ENCODE measurements at places on chromosomes 7 and 10.

- DNase-seq = no peak
Measured at GRCh38 chr7:103598326-103598905, 152.4 kb upstream of the SLC26A5 start.

DNA sequence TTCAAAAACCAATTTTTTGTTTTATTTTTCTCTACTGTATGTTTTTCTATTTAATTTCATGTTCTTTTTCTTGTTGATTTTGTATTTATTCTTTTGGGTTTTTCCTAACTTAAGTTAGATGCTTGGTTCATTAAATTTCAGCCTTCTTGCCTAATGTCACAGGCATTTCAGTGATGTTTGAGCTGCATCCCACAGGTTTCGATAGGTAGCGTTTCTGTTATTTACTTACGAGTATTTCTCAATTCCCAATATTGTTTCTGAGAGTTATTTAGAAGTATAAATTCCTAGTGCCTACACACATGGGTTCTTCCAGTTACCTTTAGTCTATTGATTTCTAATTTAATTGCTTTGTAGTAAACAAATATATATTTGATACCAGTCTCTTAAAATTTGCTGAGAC lies 18.2 kb downstream of the PROSER2 start:
- DNase-seq = no peak

GRCh38 chr7:21507627-21508343 lies 35.1 kb upstream of the DNAH11 start:
- DNase-seq = peak; percentile 10

DNA sequence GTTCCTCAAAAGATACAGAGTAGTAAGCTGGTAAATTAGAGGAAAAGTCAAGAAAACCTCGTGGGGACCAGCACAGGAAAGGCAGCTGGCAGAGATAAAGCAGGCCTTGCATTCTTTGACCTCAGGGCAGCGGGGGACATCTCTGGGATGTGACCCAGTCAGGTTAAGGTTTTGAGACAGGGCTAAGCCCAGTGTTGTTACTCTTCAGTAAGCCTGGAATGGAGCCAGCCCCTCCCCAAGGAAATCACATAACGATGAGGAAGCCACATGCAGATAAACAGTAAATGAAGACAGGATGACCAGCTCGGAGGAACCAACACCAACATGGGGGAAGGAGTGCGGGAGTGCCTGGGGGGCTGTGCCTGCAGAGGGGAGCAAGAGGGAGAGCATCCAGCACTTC lies 99.6 kb downstream of the JAZF1 start:
- DNase-seq = no peak

GRCh38 chr7:41148521-41148951 lies 554.4 kb downstream of the INHBA start:
- DNase-seq = no peak

DNA sequence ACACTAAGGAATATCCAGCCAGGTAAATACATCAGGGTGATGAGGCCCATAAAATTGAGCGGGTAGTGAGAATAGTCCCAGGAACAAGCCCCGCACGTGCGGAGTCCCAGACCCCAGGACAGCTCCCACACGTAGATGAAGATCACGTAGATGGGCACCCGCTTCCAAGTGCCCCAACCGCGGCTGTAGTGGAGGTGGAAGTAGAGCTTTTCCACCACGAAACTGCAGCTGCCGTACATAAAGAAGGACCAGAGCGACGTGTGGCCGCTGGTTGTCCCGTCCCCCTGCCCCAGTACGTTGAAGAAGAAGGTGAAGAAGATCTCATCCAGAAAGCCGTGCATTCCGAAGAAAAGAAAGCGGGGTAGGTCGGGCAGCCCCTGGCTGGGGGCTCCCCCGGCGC lies 948 bp downstream of the TMEM229A start:
- DNase-seq = no peak

GRCh38 chr7:126001349-126001748 lies 1071.7 kb upstream of the POT1 start:
- DNase-seq = no peak

GRCh38 chr10:132185601-132186487 lies 904 bp upstream of the DPYSL4 start:
- peak; percentile 57 for DNase-seq

- DNase-seq = no peak
Measured at GRCh38 chr7:19144661-19145433, at the start of gene FERD3L. Gene FERD3L (minus strand): TSS chr7:19145421. CDS start chr7:19145362, 59 bp downstream.

GRCh38 chr7:156034397-156034796 lies 222.1 kb upstream of the SHH start:
- DNase-seq = no peak

DNA sequence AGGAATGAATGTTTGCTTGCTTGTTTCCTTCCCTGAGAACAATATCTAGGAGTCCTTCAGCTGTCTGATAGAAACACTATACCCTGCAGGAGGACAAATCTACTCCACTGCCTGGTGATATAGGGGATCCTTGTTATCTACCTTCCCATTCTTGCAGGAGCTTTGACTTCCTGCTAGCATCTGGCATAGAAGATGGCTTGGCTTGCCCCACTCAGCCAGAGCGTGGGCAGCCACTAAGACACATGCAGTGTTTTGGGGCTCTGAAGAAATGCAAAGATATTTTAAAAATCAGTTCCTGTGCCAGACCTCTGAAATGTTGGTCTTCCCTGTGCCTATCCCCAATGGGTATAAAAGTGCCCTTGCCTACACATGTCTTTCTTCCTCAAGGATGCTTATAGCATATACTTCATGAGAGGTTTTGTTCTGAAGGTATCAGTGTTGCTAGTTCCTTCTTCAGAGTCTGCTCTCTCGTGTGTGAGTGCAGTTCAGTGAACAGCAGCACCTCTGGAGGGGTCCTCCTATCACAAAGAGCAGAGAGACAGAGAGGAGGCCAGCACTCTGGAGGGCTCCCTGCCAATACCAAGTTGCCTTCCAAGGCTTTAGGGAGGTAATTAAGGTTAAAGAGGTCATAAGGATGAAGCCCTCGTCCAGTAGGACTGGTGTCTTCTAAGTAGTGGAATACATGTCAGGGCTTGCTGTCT lies 149.1 kb upstream of the CALCR start:
- DNase-seq = no peak

GRCh38 chr10:58755340-58755610 lies 242.6 kb downstream of the BICC1 start:
- no peak for DNase-seq

- DNase-seq = no peak
Measured at GRCh38 chr10:77093126-77093525, 544.5 kb downstream of the KCNMA1 start.

DNA sequence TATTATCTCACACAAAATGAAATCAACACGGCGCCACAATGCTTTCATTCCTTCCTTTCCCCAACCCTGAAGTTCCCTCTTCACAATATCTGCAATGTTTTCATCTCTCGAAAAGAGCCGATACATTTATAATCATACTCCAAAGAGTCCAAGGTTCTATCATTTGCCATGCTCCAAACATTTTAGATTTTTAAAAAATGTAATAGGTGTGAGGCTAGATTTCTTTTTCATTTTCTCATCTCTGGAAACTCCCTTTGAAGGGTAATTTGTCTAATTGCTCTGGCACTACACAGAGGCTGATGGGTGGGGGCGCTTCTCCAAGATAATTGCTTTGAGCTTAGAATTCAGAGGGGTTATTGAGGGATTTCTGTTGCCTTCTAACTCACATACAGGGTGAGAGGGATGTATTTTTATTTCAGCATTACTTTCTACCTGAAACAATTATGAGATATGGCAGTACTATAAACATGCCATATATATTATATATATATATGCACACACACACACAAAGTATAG lies 4.9 kb downstream of the DLX5 start:
- no peak for DNase-seq

DNA sequence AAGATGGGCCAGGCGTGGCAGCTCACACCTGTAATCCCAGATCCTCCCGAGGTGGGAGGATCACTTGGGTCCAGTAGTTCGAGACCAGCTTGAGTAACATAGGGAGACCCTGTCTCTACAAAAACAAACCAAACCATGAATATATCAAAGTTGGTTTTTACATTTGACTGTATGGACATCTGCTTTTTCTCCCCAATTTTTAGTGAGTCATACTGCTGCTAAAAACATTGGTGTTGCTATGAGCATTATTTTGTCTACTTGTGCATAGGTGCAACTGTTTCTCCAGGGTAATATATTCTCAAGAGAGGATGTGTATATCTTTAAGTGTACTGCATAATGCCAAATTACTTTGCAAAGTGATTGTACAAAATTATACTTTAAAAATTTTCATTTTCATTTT lies 769 bp upstream of the TMEM248 start:
- no peak for DNase-seq

DNA sequence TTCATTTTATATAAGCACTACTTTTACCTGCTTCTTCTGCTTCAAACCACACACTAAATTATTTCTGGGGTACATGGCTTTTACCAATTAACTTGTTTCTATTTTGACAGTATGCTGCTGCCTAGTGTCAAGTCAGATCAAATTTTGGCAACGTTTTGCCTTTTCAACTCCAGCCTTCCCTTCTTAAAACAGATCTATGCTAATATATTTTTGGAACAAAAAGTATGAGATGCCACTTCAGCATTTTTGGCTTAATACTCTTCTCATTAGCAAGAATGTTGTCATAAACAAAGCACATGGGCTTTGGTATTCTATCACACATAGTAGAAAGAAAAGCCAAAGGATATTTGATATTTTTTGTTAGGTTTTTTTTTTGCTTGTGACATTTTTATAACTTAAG lies 47.8 kb downstream of the SPAM1 start:
- no peak for DNase-seq

DNA sequence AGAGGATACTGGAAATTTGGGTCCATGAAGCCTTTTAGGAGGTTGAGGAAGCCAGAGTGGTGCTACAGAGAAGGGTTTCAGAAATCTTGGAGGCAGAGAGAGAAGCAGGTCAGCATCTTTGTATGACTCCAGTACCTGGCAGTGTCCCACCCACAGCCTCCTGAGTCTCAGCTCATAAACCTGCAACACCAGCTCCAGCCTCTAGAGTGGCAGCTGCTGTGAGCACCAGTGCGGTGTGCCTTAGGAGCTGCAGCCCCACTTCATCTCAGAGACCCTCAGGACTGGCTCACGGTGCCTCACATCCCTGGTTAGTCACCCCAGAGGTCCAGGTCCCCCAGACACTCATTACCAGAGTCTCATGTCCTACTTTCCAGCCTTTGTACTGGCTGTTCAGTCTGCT lies 84.8 kb upstream of the PRKAR2B start:
- DNase-seq = no peak
